ENCODE measurements at places on chromosomes 12 and 14. TPM values are rescaled to one million over a fixed set of nuclear protein-coding genes. Genes with fewer than 3 reads are reported as not detected.
A peak's percentile ranks its signal among the peaks of the same experiment; 100 is the strongest.

DNA sequence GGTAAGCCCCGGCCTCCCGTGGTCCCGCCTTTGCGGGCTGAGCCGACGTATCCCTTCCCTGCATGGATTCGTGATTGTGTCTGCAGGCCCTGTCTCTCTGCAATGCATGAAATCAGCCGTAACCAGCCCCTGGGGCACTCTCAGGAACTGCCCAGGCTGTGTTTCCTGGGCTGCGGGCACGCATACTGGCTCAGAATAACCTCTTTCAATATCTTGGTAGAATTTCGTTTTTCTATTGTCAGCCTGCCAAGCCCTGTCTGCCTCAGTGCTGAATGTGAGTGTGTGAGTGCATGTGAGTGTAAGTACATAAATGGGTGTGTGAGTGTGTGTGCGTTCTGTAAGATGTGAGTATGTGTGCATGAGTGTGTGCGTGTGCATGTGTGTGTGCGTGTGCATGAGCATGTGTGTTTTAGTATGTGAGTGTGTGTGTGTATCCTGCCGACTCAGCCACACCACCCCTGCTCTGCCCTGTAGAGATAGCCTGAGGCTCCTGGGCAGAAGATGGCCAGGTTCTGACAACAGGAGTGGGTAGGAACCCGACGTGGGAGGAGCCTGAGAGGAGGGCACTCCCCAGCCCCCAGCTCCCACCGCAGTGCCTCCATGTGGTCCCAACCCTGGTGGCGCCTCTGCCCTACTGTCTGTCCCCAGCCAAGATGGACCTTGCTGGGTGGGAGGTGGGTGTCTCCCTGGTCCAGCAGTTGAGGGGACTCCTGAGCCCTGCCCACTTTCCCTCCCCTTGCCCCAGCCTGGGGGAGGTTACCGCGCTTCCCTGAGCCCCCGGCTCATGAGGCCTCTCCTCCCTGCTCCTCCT lies 268.8 kb downstream of the ADGRD1 start:
- no peak for DNase-seq
- no peaks in the 10 kb centered on the region for H3K27me3 ChIP-seq
- peak overlapping the region; percentile 78 for H3K27ac ChIP-seq

DNA sequence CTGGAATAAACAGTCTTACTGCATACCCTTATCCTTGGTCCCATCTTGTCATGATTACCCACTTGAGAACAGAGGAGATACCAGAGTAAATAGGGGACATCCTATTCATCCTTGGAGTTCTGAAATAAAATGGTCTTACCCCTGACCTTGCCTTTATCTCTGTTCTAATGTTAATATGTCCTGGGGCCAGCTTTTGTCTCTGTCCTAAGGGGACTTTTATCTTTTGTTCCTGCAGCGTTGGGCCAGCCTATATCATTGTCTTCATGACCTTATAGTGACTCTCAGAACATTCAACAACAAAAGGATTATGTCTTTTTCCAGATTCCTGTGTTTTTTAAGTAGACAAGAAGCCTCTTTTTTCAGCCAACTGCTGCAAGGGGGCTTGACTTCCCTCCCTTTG lies 1057.5 kb downstream of the LRFN5 start:
- H3K27me3 ChIP-seq, result no peaks in the 10 kb centered on the region
- H3K4me1 ChIP-seq, result no peaks in the 10 kb centered on the region
- no peak overlapping the region for H3K27ac ChIP-seq
- no peaks in the 10 kb centered on the region for H3K36me3 ChIP-seq
- H3K4me3 ChIP-seq, result no peak overlapping the region

GRCh38 chr14:39451811-39452210 lies 19.6 kb upstream of the FBXO33 start:
- no peak overlapping the region for H3K27ac ChIP-seq
- no peaks in the 10 kb centered on the region for H3K27me3 ChIP-seq
- no peak overlapping the region for H3K4me3 ChIP-seq
- peaks cover 2% of the 10 kb centered on the region for H3K4me1 ChIP-seq
- DNase-seq, result no peak

DNA sequence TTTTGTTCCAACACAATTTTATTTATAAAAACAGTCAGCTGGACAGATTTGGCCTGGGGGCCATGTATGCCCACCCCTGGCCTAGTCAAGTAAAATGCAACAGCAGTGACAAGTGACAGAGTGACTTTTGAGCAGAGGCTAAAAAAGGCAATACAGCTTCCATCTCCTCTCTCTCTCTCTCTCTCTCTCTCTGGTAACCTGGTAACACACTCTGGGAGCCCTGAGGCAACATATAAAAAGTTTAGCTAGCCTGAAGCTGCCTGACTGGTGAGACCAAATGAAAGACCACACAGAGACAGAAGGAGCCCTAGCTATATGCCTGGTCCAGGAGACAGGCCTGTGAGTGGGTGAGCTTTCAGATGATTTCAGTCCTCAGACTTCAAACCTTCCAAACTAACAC lies 105.4 kb downstream of the DENND5B start:
- no peaks in the 10 kb centered on the region for H3K27me3 ChIP-seq
- no peak for DNase-seq
- no peak overlapping the region for H3K4me3 ChIP-seq
- H3K27ac ChIP-seq, result no peak overlapping the region
- H3K36me3 ChIP-seq, result peaks cover 11% of the 10 kb centered on the region
- H3K4me1 ChIP-seq, result peaks cover 2% of the 10 kb centered on the region

DNA sequence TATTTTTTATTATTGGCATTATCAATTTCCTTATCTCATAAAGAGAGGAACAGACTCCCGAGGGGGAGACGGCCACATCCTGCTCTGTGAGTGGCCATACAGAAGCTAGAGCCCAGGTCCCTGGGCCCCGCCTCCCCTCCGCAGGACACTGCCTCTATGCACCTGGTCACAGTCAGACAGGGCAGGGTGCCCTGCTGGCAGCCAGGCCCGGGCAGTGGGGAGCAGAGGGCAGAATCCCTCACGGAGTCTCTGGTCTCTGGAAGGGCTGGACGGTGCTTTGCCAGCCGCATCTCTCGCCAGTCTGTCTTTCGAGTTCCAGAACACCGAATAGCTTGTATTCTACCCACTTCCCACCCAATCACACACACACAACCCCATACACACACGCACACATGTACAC lies 16.4 kb upstream of the CACNA2D4 start:
- peak; percentile 9 for DNase-seq
- peaks cover 4% of the 10 kb centered on the region for H3K27me3 ChIP-seq
- no peak overlapping the region for H3K4me3 ChIP-seq
- peaks cover 2% of the 10 kb centered on the region for H3K36me3 ChIP-seq

DNA sequence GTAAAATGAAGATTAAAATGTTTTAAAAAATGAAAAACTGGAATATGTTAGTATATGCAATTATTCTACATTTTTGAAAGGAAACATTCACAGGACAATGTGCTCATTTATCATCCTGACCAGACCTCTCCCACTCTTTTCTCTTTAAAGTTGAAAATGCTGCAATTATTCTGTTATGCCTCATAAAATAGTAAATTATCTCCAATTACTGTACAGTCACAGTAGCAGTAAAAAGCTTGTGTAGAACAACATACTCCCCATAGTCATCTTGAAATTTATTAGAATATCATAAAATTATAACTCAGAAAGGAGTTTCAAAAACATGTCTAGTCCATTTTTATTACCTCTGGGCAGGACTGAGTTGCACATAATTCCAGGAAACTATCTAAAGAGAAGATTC lies 250.3 kb downstream of the SYT1 start:
- DNase-seq, result no peak
- H3K27ac ChIP-seq, result no peak overlapping the region
- H3K4me3 ChIP-seq, result no peak overlapping the region
- H3K4me1 ChIP-seq, result peaks cover 10% of the 10 kb centered on the region
- no peaks in the 10 kb centered on the region for H3K36me3 ChIP-seq
- H3K27me3 ChIP-seq, result no peaks in the 10 kb centered on the region

GRCh38 chr14:103886304-103887169 lies 39.2 kb upstream of the PPP1R13B start:
- H3K27ac ChIP-seq, result peak overlapping the region; percentile 39
- H3K36me3 ChIP-seq, result no peaks in the 10 kb centered on the region
- peaks cover 6% of the 10 kb centered on the region for H3K27me3 ChIP-seq
- peaks cover 9% of the 10 kb centered on the region for H3K4me1 ChIP-seq
- no peak for DNase-seq

- peaks cover 8% of the 10 kb centered on the region for H3K4me1 ChIP-seq
- no peaks in the 10 kb centered on the region for H3K27me3 ChIP-seq
- no peaks in the 10 kb centered on the region for H3K36me3 ChIP-seq
Measured at GRCh38 chr14:83251402-83251801, 1717.7 kb upstream of the SEL1L start.

DNA sequence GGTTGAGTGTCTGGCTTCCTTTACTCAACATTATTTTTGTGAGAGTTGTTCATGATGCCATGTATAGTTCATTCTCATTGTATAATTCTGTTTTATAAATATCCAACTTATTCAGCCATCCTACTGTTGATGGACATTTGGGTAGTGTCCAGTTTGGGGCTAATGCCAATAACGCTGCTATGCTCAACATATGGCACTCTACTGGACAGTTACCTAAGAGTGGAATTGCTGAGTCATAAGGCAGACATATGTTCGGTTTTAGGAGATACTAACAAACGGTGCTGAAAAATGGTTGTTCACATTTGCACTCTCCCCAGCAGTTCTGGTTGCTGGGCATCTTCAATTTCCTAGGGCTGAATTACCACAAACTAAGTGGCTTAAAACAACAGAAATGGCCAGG lies 28.7 kb upstream of the P2RX4 start:
- no peaks in the 10 kb centered on the region for H3K36me3 ChIP-seq
- H3K4me3 ChIP-seq, result no peak overlapping the region
- DNase-seq, result no peak

DNA sequence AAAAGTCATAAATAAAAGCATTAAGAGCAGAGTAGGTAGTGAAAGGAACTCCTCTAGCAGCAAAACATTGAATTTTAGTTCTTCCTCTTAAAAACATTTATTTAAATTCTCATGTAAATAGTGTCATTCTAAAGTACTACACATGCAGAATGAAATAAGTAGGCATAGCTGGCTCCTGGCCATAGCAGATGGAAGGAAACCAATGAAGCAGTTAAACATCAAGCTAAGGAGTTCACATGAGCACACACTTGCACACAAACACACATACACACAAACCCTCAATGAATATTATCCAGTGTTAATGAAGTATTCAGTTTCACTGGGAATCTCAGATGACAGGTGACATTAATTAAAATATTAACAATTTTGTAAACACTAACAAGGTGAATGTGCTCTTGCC lies 69.3 kb downstream of the SLC35F4 start:
- no peaks in the 10 kb centered on the region for H3K36me3 ChIP-seq
- no peak for DNase-seq
- no peak overlapping the region for H3K27ac ChIP-seq
- H3K4me1 ChIP-seq, result no peaks in the 10 kb centered on the region
- H3K4me3 ChIP-seq, result no peak overlapping the region

DNA sequence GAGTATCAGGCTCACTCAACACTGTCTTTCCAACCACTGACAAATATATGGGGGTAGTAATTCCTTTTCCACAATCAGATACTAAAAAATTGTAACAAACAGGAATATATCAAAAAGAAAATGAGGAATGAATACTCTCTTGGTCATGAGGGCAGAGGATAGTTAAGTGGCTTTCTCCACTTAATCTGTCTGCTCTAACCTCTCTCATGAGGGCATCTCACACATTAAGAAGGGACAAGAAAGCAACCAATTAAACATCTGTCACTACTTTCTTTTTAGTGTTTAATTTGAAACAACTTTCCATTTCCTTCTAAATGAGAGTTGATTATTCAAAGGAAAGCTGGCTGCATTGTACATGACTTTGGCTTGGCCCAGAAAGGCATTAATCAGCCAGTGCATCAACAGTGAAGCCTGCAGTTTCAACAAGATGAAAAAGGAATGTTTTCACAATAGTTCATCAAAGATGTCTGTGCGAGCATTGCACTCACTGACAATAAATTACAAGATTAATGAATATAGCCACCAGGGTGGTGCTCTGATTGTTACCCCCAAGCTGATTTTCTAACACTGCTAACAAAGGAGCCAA lies 142.0 kb downstream of the SEC23A start:
- no peaks in the 10 kb centered on the region for H3K27me3 ChIP-seq
- no peak overlapping the region for H3K27ac ChIP-seq
- no peak overlapping the region for H3K4me3 ChIP-seq

DNA sequence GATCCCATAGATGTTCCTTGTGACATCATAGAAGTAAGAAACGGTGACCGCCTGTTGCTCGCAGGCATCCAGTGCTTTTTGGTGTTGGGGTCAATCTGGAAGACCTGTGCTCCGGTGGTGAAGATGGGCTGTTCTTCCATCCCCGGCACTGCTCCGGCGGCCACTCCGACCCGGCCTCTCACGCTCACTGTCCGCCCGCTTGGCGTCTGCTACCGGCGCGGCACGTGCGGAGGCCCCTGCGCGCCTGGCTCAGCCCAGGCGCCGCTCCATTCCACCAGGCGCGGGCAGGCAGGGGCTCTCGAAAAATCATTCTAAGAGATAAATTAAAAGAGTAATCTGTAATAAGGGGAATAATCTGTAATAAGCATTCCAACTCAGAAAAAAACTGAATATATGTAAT lies 934.5 kb downstream of the TMEM121 start:
- H3K4me1 ChIP-seq, result no peaks in the 10 kb centered on the region
- H3K27ac ChIP-seq, result no peak overlapping the region
- H3K27me3 ChIP-seq, result no peaks in the 10 kb centered on the region
- H3K36me3 ChIP-seq, result peaks cover 2% of the 10 kb centered on the region
- no peak overlapping the region for H3K4me3 ChIP-seq
- DNase-seq, result no peak

GRCh38 chr12:6961278-6961694 lies 9.2 kb downstream of the PHB2 start:
- peaks cover 21% of the 10 kb centered on the region for H3K36me3 ChIP-seq
- peak overlapping the region; percentile 97 for H3K4me3 ChIP-seq
- H3K27ac ChIP-seq, result peak overlapping the region; percentile 99
- no peak for DNase-seq
- H3K4me1 ChIP-seq, result peaks cover 38% of the 10 kb centered on the region
- H3K27me3 ChIP-seq, result no peaks in the 10 kb centered on the region

Gene CLEC7A
- not detected for total RNA-seq

Gene DTX1
- 1.8 TPM for total RNA-seq

Gene PAX9
- total RNA-seq, result 0.77 TPM

Gene TRIM9
- total RNA-seq, result 1.7 TPM

Gene FOXG1
- 1.2 TPM for total RNA-seq

Gene KRT2
- total RNA-seq, result not detected

Gene CABP1
- 0.49 TPM for total RNA-seq
